T-helper 17 cell (primary cell): ENCODE measurements at places on chromosomes 6 and 20.

DNA sequence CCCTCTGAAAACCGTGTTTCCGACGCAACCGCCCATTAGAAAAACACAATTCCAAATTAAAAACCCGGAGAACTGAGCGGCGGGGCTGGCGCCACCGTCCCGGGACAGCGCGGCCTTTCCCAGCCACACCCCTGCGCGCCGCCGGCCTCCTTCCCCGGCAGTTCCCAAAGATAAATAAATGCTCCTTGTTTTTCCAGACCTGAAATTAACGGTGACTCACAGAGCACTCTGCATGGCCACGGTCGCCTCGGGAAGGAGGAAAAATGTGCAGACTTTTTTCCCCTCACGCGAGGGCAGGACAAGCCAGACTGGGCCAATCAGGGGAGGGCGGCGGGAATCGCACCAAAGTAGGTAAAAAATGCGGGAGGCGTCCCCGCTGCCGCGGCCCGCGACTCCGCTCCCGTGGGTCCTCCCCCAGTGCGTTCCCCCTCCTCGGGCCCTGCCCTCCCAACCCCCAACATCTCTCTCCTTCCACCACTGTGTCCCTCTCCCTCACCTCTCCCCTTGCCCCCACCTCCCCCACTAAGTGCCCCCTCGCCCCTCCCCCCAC is 828 bp upstream of the DSTN start:
- peak; percentile 14 for DNase-seq

DNA sequence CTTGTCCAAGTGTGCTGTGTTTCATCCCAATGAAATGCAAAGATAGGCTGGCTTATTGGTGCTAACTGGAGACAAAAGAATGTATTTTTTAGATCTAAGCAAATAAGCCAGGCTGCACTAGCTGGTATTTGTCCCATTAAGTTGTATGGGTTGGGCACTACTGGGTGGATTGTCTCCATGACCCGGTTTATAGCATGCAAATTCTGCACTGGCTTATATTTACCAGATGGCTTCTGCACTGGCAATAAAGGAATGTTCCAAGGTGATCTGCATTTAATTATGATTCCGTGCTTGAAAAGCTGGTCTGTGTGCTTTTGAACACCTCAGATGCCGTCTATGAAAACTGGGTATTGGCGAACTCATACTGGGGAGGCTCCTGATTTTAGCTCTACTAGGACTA is 61.4 kb upstream of the MOCS1 start:
- DNase-seq = no peak

DNA sequence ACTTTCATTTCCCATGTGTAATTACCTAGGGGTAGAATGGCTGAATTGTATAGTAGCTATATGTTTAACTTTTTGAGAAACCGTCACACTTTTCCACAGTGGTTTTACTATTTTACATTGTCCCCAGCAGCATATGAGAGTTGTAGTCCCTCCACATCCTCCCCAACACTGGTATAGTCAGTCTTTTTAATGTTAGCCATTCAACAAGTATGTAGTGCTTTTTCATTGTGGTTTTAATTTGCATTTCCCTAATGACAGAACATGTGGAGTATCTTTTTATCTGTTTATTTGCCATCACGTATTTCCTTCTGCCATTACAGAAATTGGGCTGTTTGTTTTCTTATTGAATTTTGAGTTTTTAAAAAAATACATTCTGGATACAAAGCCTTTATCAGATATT is 148.4 kb downstream of the CARMIL1 start:
- DNase-seq = no peak

DNA sequence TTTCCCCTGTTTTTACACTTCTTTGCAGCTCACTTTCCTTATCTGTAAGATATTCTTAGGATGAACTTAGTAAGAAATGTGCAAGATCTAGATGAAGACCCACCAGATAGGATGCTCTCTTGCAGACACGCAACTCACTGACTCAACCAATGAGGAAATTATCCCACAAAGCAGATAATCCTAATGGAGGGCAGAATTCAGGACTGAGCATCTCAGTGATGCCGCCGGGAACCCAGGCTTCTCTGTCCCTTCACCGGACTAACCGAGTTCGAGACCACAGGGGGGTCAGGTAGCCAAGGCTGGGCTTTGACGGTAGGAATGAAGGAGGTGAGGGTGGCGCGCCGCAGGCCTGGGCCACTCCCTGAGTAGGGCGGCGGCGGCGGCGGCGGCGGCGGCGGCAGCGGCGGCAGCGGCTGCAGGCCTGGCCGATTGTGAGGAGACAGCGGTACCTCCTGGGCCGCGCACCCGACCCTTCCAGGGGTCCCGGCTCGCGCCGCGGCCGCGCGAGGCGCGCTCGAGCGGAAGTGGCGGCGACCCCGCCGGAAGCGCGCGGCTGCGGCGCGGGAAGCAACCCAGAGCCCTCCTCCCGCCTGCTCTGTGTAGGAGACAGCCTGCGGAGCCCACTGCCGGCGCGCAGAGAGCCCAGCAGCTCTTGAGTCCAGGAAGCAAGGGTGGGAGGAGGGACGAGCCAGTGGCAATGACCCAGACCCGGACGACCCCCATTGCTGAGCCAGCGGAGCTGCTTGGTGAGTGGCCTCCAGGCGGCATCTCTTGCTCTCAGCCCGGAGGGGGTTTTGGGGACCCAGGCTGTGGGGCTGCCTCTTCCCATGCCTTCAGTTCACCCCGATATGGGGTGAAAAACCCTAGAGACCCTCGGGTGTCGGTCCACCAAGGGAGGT is at the start of gene KHDC1:
KHDC1 (minus strand) TSS at position 526 of the 899 bp plus-strand sequence. CDS start 20,679 bp downstream, outside the sequence.
- peak; percentile 37 for DNase-seq

DNA sequence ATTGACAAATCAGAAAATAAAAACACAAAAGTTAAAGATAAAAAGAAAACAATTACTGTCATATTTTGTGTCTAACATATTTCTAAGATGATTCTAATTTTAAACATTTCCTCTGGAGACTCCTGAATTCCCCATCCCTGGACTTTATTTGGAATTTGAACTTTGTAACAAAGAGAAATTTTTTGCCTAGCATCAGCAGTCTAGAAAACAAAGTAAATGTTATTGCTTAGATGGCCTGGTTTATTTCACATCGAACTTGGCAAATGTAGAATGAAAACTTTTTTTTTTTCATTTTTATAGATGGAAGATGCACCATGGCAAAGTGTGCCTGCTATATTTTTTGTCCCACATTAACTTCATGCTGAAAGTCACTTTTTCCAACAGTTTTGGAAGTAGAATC is 159.1 kb downstream of the TBX18 start:
- no peak for DNase-seq

GRCh38 chr20:17505636-17506517 is 25.3 kb downstream of the BFSP1 start:
- DNase-seq = no peak

DNA sequence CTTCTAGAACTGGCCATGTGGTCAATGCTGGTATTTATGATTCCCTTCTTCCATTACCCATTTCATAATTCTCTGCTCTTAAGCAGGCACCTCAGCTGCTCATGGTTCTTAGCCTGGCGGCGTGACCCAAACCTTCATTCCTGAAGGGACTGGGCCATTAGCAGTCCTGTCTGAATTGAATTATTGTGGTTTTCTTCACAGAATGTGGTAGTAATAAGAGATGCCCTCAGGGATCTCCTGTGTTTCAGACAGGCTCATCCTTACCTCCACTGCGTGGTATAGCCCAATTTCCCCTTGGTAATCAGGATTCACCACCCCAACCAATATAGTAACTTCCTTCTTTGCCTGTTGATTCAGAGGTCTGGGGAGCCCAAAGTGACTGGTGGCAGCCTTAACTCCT is 37.6 kb downstream of the PKIB start:
- DNase-seq = no peak

GRCh38 chr20:48246061-48246790 is 460.9 kb upstream of the SULF2 start:
- DNase-seq = no peak

DNA sequence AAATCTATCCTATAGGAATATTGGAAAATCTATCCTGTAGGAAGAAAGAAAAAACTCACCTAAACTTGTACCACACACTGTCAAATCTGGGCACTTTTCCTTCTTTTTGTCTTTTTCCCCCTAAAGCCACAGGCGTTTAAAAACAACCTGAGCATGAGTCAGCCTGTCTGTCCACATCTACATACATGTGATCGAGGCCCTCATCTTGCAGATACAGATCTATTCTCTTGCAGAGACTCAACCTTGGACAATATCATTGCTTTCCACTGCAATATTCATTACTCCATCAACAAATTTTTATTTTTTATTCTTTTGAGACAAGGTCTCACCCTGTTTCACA is 95.9 kb upstream of the IYD start:
- no peak for DNase-seq

GRCh38 chr6:111423960-111424846 is 58.8 kb downstream of the REV3L start:
- no peak for DNase-seq

DNA sequence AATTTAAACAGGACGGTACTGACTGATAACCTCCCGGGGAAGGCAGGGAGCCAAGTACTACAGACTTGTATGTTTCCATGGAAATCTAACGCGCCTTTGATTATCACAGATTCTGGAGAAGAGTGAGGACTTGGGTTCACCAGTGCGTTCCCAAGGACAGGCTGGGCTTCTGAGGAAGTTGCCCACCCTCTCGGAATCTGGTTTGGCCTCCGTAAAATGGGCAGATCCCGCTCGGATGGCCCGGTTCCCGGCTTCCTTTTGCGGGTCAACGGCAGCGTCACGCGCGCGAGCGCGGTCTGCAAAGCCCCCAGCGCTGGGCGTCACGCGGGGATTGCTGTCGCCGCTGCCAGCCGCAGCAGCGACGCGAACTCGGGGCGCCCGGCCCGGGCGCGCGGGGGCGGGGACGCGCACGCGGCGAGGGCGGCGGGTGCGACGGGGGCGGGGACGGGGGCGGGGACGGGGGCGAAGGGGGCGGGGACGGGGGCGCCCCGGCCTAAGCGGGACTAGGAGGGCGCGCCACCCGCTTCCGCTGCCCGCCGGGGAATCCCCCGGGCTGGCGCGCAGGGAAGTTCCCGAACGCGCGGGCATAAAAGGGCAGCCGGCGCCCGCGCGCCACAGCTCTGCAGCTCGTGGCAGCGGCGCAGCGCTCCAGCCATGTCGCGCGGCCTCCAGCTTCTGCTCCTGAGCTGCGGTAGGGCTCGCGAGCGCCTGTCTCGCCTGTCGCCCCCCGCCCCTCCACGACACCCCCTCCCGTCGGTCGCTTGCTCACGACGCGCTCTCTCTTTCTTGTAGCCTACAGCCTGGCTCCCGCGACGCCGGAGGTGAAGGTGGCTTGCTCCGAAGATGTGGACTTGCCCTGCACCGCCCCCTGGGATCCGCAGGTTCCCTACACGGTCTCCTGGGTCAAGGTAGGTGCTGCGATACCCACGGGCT is at the start of gene CD83:
CD83 (plus strand) TSS at position 615 of the 933 bp plus-strand sequence; CDS start at position 655, 40 bp downstream.
- peak; percentile 87 for DNase-seq

- no peak for DNase-seq
Observed at GRCh38 chr6:156720691-156721685, 56.2 kb upstream of the ARID1B start.

DNA sequence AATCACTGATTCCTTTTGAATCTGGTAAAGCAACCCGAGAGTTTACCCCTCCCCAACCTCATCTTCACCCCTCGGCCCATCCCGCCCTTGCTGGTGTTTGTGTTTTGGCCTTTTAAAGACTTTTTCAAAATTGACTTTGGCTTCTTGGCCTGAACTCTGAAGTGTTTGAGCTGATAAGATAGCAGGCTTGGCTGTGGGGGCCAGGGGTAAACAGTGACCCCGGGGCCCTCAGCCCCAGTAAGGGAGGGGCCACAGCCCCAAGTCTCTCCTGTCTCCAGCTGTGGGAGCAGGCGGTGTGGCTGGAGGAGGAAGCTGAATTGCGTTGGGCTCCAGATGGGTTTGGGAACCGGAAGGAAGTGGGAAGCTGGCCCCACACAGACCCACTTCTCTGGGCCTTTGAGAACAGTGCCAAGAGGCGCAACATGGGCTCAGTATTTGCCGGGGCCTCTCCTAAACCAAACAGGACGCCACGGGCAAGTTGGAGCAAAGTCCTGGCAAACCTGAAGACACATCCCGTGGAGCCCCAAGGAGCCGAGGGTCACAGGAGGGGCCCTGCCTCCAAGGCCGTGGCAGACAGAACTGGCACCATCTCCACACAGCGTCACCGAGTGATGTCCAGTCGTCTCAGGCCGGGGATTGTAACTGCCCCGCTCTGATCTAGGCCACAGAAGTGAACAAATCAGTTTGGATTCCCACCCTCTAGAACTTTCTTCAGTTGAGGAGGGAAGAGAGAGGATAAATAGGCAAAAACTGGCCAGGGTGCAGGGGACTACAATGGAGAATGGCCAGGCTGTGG is 54.3 kb upstream of the PTPN1 start:
- no peak for DNase-seq

DNA sequence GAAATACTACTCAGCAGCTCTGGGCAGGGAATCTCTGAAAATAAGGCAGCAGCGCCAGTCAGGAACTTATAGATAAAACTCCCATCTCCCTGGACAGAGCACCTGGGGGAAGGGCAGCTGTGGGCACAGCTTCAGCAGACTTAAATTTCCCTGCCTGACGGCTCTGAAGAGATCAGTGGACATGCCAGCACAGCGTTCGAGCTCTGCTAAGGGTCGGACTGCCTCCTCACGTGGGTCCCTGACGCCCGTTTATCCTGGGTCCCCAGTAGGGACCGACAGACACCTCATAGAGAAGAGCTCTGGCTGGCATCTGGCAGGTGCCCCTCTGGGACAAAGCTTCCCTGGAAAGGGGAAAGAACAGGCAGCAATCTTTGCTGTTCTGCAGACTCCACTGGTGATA is 59.0 kb downstream of the COL21A1 start:
- no peak for DNase-seq

DNA sequence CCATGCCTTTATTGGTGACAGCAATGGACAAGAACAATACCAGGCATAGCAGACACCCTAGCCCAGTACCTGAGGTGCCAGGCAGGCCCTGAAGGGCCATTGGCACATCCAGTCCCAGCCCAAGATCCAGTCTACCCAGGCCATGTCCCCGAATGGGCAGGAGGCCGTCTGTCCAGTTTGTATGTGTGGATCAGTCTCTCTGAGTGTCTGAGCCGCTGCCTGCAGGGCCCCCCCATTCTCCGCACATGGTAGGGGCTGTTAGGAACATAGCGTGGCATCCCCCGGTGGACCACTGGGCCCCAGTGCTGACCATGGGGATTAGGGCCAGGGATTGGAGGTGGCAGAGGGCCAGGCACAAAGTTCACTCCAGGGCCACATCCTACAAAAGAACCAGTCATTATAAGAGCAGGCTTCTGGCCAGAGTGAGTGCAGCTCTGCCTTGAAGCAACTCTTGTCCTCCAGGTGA is 5.1 kb downstream of the PCED1A start:
- DNase-seq = no peak

DNA sequence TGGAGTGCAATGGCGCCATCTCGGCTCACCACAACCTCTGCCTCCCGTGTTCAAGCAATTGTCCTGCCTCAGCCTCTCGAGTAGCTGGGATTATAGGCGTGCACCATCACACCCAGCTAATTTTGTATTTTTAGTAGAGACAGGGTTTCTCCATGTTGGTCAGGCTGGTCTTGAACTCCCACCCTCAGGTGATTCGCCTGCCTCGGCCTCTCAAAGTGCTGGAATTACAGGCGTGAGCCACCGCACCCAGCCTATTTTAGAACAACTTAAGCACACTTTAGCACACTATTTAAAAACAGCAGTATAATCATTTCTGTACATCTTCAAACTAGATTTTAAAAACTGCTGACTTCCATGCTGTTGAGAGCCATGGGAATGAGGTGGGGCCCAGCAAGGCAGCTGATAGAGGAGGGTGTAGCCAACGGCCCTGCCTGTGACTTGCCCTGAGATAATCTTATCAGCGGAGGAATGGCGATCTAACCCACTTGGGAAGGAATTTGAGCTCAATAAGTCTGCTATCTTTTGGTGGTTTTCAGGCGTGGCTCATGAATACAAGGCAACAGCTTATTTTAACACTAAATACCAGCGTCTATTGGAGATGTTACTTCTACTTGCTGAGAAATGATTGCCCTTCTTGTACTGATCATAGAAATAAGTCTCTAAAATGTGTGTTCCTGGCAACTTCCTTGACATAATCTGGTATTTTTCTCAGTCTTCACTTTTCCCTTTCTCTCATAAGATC is 12.1 kb downstream of the ZDHHC14 start:
- no peak for DNase-seq
